ENCODE measurements at places on chromosomes 16 and 17.

GRCh38 chr17:22703786-22704441 lies 1011.6 kb downstream of the KCNJ18 start:
- no peak for DNase-seq
- no peaks in the 10 kb centered on the region for H3K36me3 ChIP-seq
- H3K4me3 ChIP-seq, result no peak overlapping the region
- no peak overlapping the region for H3K27ac ChIP-seq
- no peaks in the 10 kb centered on the region for H3K27me3 ChIP-seq

DNA sequence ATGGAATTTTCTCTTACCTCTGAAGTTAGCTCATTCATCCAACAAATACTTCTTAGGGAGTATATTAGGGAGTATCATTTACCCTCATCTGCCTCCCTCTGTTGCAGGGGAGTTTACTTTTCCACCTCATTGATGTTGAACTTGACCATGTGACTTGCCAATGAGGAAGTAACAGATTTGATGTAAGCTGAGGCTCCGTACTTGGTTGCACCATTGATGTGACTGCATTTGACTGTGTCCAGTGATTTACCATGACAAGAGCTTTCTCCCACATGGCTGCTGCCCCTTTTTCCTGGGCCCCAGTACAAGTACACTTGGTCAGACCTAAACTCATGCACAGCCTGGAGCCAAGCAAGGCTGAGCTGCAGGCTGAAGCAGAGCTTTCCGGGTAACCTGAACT lies 81.6 kb upstream of the HS3ST2 start:
- no peak overlapping the region for H3K4me3 ChIP-seq
- peaks cover 11% of the 10 kb centered on the region for H3K27me3 ChIP-seq

GRCh38 chr16:1036726-1037393 lies 35.7 kb upstream of the SSTR5 start:
- peaks cover 7% of the 10 kb centered on the region for H3K27me3 ChIP-seq
- no peak for DNase-seq
- no peak overlapping the region for H3K4me3 ChIP-seq
- H3K27ac ChIP-seq, result no peak overlapping the region
- H3K4me1 ChIP-seq, result no peaks in the 10 kb centered on the region

GRCh38 chr16:30418350-30419181 lies 11.2 kb downstream of the ZNF771 start:
- H3K4me1 ChIP-seq, result peaks cover 26% of the 10 kb centered on the region
- no peak for DNase-seq
- H3K4me3 ChIP-seq, result peak overlapping the region; percentile 72
- H3K27ac ChIP-seq, result no peak overlapping the region
- H3K36me3 ChIP-seq, result peaks cover 10% of the 10 kb centered on the region
- H3K27me3 ChIP-seq, result no peaks in the 10 kb centered on the region

- H3K4me1 ChIP-seq, result peaks cover 10% of the 10 kb centered on the region
- H3K36me3 ChIP-seq, result no peaks in the 10 kb centered on the region
- no peak overlapping the region for H3K27ac ChIP-seq
- H3K27me3 ChIP-seq, result no peaks in the 10 kb centered on the region
Observed at GRCh38 chr17:15882058-15882720, 62.7 kb upstream of the ADORA2B start.

DNA sequence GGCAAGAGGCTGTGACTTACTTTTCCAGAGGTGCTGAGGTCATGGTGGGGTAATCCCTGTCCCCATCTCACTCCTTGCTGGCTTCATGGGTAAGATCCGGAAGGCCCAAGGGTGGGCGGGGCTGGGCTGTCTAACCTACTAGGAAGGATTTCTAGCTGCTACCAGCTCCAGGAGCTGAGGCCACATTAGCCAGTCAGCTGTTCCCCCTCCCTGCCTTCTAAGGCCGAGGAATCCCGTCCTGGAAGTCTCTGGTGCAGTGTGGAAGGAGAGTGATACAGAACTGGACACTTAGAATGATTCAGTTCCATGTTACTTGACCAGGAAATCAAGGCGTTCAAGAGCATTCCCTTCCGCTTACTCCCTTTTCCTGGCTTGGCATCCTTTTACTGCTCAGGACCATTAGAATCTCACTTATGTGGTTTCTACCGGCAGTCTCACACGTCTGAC lies 8.9 kb downstream of the GNGT2 start:
- DNase-seq, result no peak
- peaks cover 1% of the 10 kb centered on the region for H3K36me3 ChIP-seq
- H3K27me3 ChIP-seq, result no peaks in the 10 kb centered on the region
- peaks cover 19% of the 10 kb centered on the region for H3K4me1 ChIP-seq
- H3K4me3 ChIP-seq, result no peak overlapping the region
- H3K27ac ChIP-seq, result no peak overlapping the region

- peaks cover 21% of the 10 kb centered on the region for H3K4me1 ChIP-seq
- peak; percentile 26 for DNase-seq
- H3K27ac ChIP-seq, result no peak overlapping the region
- peak overlapping the region; percentile 75 for H3K4me3 ChIP-seq
- H3K27me3 ChIP-seq, result no peaks in the 10 kb centered on the region
- H3K36me3 ChIP-seq, result peaks cover 14% of the 10 kb centered on the region
Observed at GRCh38 chr17:50479522-50480141, 972 bp downstream of the RSAD1 start.

DNA sequence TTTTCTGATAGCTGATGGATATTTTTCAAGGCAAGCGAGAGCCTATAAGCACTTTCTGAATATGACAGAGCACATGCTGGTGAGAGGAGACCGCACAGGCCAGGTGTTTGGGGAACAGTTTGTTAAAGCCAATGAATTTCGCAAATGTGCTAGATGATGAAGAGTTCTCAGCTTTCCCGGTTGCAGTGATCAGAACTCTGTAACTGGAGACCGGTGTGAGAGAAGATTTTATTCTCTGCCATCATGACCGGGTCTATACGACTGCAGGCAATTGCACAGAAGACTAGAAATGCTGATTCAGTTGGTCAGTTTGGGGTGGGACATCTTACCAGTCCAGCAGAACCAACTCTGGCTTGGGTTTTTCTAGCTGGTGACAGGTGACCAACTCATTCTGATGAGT lies 25.4 kb downstream of the SMTNL2 start:
- no peaks in the 10 kb centered on the region for H3K4me1 ChIP-seq
- no peak overlapping the region for H3K27ac ChIP-seq
- no peak for DNase-seq
- H3K4me3 ChIP-seq, result no peak overlapping the region
- H3K27me3 ChIP-seq, result peaks cover 29% of the 10 kb centered on the region

DNA sequence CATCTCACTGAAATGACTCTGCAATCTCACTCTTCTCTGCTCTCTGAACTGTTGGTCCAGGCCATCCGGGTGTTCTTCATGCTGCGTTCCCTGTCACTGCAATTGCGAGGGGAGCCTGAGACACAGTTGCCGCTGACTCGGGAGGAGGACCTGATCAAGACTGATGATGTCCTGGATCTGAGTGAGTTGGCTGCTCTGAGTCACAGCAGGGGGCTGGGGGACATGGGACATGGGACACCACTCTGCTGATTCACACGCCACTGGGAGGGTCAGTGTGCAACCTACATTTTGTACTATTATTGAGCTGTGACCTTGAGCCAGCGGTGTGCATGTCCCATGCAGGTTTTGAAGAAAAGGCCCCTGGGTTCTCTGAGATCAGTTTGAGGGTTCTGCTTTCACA lies 116.5 kb downstream of the CLEC16A start:
- H3K4me3 ChIP-seq, result no peak overlapping the region
- no peak overlapping the region for H3K27ac ChIP-seq
- no peaks in the 10 kb centered on the region for H3K27me3 ChIP-seq
- no peak for DNase-seq
- H3K36me3 ChIP-seq, result peaks cover 10% of the 10 kb centered on the region

DNA sequence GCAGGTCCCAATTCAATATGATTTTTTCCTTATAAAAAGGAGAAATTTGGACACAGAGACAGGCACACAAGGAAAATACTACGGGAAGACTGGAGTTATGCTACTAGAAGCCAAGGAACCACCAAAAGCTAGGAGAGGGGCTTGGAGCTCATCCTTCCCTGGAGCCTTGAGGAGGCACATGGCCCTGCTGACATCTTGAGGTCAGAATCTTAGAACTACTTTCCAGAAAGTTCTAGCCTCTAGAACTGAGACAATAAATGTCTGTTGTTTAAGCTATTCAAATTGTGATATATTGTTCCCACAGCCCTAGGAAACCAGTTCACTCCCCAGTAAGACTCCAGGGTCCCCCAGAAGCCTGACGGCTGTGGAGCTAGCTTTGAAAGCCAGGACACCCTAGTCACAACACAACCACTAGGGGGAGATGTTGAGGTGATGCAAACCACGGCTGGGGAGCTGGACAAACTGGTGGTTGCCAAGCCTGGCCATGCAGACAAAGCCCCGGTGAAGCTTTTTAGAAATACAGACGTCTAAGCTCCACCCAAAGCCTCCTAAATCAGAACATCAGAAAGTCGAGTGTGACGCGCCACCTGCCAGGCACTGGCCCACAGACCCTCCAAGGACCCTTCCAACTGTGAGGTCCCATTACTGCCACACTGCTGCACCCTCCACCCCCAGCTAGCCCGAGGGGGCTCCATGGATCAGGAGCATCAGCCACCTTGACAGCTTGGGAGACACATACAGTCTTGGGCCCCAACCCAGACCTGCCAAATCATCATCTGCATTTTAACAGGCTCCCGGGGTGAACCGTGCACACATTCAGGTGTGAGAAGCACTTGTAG lies 106.4 kb downstream of the SLC39A11 start:
- H3K4me1 ChIP-seq, result peaks cover 5% of the 10 kb centered on the region
- H3K36me3 ChIP-seq, result no peaks in the 10 kb centered on the region
- H3K27ac ChIP-seq, result no peak overlapping the region
- no peak overlapping the region for H3K4me3 ChIP-seq
- no peaks in the 10 kb centered on the region for H3K27me3 ChIP-seq

- peak overlapping the region; percentile 69 for H3K4me3 ChIP-seq
- peaks cover 17% of the 10 kb centered on the region for H3K36me3 ChIP-seq
- H3K27me3 ChIP-seq, result peaks cover 64% of the 10 kb centered on the region
Observed at GRCh38 chr16:67169642-67170167, 633 bp upstream of the NOL3 start.

- no peaks in the 10 kb centered on the region for H3K27me3 ChIP-seq
- H3K36me3 ChIP-seq, result peaks cover 6% of the 10 kb centered on the region
- H3K4me1 ChIP-seq, result peaks cover 68% of the 10 kb centered on the region
- H3K27ac ChIP-seq, result peak overlapping the region; percentile 25
- DNase-seq, result no peak
Observed at GRCh38 chr17:17060001-17060922, 18.0 kb downstream of the MPRIP start.

DNA sequence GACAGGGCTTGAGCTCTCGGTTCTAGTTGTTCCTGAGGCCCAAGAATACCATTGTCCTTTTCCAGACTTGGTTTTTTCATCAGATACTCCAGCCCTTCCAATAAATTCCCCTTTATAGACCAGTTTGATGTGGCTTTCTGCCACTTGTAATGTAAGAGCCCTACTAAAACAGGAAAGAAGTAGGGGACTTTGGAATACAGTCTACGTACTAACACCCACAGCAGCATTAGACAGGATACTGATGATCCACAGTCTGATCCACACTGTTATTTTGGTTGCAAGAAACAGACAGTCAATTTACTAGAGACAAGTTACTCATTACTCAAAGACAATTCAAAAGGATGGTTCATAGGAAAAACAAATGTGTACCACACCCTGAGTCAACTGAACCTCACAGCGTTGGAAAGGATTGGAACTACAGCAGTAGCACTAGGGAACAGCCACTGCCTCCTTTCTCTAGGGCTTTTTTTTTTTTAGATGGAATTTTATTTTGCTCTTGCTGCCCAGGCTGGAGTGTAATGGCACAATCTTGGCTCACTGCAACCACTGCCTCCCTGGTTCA lies 45.9 kb upstream of the MED13 start:
- no peak overlapping the region for H3K27ac ChIP-seq
- no peaks in the 10 kb centered on the region for H3K27me3 ChIP-seq
- no peak overlapping the region for H3K4me3 ChIP-seq
- no peaks in the 10 kb centered on the region for H3K36me3 ChIP-seq
- DNase-seq, result no peak
- H3K4me1 ChIP-seq, result no peaks in the 10 kb centered on the region

DNA sequence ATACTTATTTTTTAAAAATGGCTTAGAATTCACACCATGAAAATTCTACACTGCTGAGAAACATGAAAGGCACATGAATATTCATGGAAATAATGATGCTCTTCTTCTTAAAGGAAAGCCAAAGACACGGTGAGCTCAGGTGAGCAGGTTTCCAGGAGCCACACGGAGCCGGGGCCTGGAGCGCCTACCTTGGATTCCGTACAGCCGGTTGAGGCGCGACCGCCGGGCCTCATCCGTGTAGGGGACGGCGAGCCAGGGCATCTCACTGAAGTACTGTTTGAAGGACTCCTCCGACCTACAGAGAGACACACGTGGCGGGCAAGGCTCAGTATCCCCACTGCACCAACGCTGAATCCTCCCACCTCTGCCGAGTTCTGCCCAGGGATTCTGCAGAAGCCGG lies 37.1 kb downstream of the MRM3 start:
- no peaks in the 10 kb centered on the region for H3K36me3 ChIP-seq
- H3K4me1 ChIP-seq, result no peaks in the 10 kb centered on the region
- peaks cover 12% of the 10 kb centered on the region for H3K27me3 ChIP-seq
- H3K4me3 ChIP-seq, result no peak overlapping the region
- no peak overlapping the region for H3K27ac ChIP-seq
- no peak for DNase-seq

DNA sequence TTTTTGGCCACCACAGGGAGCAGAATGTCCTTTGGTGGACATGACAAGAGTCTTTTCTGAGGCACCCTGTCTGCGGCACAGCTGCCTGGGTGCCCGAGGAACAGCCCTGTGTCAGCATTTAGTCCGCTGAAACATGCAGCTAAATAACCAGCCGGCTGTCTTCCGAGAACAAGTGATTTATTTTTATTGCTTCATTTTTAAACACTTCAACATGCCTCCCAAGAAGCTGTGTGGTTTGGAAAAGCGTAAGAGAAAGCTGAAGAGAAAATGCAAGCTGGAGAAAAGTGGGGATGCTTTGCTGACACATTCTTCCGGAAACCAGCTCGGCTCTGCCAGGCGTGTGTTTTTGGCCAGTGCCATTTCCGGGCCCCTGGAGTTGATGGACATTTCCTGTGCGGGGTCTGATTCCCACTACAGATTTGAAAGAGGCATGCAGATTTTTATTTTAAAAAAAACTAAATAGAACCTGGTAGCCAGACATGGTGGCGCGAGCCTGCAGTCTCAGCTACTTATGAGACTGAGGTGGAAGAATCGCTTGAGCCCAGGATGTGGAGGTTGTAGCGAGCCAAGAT lies 94.7 kb downstream of the SEC14L1 start:
- peaks cover 10% of the 10 kb centered on the region for H3K27me3 ChIP-seq
- peak overlapping the region; percentile 47 for H3K4me3 ChIP-seq
- DNase-seq, result no peak
- H3K36me3 ChIP-seq, result no peaks in the 10 kb centered on the region
- no peaks in the 10 kb centered on the region for H3K4me1 ChIP-seq
- no peak overlapping the region for H3K27ac ChIP-seq

- peak; percentile 47 for DNase-seq
- peaks cover 22% of the 10 kb centered on the region for H3K36me3 ChIP-seq
- H3K4me3 ChIP-seq, result peak overlapping the region; percentile 23
- no peak overlapping the region for H3K27ac ChIP-seq
- H3K27me3 ChIP-seq, result no peaks in the 10 kb centered on the region
Observed at GRCh38 chr16:57475711-57476339, 10.5 kb downstream of the DOK4 start.
